ENCODE measurements at places on chromosomes 6 and 20. TPM values are rescaled to one million over a fixed set of nuclear protein-coding genes. Genes with fewer than 3 reads are reported as not detected.

DNA sequence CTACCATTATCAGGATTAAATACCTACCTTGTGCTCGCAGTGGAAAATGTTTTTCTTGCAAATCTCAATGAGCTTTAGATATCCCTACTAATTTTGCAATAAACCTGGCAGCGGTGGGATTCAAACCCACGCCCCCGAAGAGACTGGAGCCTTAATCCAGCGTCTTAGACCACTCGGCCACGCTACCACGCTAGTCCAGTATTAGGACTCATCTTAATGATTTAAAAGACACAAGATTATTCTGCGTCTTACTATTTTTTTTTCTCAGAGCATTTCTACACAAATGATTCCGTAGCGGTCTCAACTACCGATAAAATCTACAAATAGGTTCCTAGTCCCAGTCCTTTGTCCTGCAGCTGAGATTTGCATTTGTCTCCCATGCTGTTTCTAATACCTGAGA lies 35.2 kb upstream of the ZSCAN23 start:
- no peak for DNase-seq

DNA sequence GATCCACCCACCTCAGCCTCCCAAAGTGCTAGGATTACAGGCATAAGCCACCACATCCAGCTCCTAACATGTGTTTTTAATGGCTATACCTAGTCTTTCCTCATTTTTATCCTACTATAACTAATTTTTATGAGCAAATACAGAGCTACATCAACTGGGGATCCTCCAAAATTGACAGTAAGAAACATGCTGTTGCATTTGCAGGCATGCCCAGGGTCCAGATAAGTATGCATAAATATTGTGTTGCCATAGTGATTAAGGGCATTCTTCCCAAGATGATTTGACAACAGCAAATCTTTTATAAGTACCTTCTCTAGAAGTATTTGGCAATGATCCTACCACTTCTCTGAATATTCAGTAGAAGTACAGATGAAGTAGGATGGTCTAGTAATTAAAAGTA lies 41.9 kb upstream of the MOXD1 start:
- DNase-seq: no peak

GRCh38 chr6:127403636-127404035 lies 55.6 kb downstream of the KIAA0408 start:
- no peak for DNase-seq

HLA-B gene
- 2,239 TPM for total RNA-seq

IL17F gene
- total RNA-seq: not detected

DNA sequence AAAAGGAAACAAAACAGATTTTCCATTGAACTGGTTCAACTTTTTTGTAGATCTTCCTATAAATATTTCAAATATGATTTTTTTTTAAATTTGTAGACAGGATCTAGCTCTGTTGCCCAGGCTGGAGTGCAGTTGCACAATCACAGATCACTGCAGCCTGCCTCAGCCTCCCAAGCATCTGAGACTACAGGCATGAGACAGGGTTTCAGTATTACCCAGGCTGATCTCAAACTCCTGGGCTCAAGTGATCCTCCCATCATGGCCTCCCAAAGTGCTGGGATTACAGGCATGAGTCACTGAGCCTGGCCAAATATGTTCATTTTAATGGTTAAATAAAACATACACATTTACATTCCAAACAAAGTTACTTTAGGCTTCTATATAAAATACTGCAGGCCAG lies 33.6 kb downstream of the SAMHD1 start:
- DNase-seq: no peak

- no peak for DNase-seq
Measured at GRCh38 chr6:150373260-150373701, 4.5 kb downstream of the IYD start.

NMBR gene
- total RNA-seq: not detected

DNA sequence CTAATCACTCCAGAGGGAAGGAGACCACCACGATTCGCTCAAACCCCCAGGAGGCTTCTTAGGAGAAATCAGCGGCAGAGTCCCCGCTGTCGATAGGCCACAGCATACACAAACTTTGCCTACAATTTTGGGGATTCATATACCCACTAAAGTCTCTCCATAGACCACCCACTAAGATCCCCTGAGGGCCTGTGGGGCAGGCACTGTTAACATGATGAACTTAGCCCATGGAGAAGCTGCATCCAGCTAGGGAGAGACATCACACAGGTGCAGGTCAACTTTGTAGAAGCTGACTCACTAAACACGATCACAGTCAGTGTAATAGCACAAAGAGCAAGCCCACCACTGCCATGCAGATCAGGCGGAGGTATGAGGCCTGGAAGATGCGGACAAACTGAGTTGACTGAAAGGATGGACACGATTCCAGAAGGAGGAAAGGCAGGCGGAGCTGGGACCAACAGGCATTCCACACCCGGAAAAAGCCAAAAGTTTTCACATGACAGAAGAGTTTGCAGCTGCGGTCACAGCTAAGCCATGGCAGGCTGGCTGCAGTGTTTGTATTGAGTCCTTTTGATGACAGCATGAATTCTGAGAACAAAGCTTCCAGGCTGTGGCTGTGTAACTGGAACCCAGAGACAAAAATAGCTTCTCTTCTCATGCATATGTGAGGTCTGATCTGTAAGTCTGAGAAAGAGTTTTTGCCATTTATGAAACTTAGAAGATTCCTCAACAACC lies 75.7 kb upstream of the QKI start:
- no peak for DNase-seq

DNA sequence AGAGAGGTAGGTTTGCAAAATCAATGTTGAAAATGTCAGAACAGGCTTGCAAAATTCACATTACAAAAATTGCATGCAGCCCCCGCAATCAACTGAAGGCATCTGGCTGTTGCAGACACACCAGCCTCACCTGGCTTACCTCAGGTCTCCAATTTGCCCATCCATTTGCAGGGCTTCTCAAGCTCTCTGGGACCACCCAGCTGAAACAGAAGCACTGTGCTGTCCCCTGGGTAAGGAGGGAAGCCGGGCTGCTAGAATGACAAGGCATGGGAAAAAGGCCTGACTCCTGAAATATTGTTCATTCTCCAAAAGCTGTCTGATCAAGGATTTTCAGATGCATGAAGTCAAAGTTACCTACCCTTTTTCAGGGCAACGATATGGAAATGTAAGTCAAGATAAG lies 52.6 kb upstream of the CD93 start:
- no peak for DNase-seq

- peak; percentile 85 for DNase-seq
Measured at GRCh38 chr20:347640-348484, 951 bp downstream of the NRSN2 start.

DNA sequence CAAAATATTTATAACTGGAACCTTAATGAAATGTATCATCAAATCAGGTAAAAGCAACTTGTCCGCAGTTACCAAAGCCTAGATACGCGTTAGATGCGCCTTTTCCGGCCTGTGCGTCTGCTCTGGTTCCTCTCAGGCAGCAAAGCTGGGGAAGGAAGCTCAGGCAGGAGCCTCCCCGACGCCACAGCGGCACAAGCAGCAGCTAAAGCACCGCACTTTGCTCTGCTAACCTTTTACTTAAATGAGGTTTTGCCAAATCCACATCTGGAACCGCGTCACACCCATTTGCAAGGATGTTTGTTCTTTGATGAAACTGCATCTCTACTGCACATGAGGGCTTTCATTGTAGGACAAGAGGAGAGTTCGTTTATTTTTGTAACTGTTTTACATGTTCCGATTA lies 36.8 kb downstream of the THBS2 start:
- no peak for DNase-seq

TMEM217 gene
- 4.0 TPM for total RNA-seq

- DNase-seq: no peak
Measured at GRCh38 chr6:79813143-79813850, 134.1 kb downstream of the ELOVL4 start.

- DNase-seq: no peak
Measured at GRCh38 chr6:64930681-64931080, 776.3 kb downstream of the EYS start.

- DNase-seq: no peak
Measured at GRCh38 chr6:39181333-39181732, 47.9 kb downstream of the KCNK5 start.

MATN4 gene
- not detected for total RNA-seq

DNA sequence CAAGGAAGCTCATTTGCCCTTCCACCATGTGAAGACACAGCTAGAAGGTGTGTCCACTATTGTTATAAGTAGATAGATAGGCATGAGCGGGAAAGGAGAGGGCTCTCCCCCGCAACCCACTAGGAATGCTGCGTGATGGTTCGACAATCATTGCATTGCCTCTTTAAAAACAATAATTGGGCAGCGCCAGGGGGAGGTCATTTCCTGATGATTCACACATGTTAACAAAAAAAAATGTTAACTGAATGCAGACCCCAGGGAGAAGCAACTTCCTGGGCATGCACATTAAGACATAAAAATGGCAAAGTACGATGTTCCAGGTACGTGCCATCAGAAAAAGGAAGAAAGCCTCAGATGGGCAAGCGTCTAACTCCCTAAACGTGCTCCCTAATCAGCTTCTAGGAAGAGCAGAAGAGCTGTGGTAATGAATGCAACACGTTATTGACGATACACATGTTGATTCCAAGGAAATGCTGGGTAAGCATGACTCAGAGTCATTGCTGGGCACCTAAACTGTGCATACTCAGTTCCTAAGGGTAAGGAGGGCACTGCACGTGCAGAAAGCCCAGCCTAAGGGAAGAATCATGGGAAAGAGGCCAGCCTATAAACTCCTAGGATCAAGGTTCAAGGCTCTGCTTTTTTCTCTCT lies 113.7 kb downstream of the FAM217A start:
- no peak for DNase-seq

- no peak for DNase-seq
Measured at GRCh38 chr6:135141728-135142127, 39.4 kb upstream of the MYB start.

Measured in left colon (tissue), 2 donors.